Brain (organoid and tissue), 16 donors: ENCODE measurements at places on chromosomes 16 and 17. TPM values are rescaled to one million over a fixed set of nuclear protein-coding genes. Genes with fewer than 3 reads are reported as not detected.
A peak's percentile ranks its signal among the peaks of the same experiment; 100 is the strongest.

DNA sequence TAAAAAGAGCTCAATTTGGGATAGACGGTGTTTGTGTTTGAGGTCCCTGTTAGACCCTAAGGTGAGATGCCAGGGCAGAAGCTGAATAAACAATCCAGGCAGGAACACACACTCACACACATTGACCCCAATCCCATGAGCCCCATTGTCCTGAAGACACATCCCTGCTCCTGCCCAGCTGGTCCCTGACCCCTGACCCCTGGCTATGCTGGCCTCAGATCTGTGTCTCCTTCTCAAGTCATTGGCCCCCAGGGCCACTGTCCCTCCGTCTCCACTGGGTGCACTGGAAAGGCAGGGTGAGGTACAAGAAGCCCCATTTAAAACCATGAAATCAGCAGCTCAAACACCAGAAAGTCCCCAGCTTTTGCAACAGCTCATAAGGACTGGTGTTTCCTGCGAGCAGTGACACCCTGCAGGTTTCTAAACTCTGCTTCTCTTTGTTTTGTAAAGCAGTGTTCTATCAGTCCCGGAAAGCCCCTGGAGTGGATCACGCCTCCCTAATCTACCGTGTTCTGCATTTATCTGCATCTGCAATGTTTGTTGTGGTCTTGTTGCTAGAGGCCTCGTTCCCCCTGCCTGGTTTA, 18.0 kb upstream of the ASGR2 start:
- DNase-seq: peak; percentile 21

Gene PRSS36
- polyA plus RNA-seq: 0.92 TPM

Gene DPEP3
- 0.15 TPM for polyA plus RNA-seq

GRCh38 chr17:15278924-15279477, 13.9 kb upstream of the PMP22 start:
- no peak for DNase-seq

GRCh38 chr17:76576189-76576588, 9.5 kb downstream of the ST6GALNAC2 start:
- DNase-seq: no peak
